Foreskin fibroblast (primary cell): ENCODE measurements at places on chromosomes 6 and 20.

DNA sequence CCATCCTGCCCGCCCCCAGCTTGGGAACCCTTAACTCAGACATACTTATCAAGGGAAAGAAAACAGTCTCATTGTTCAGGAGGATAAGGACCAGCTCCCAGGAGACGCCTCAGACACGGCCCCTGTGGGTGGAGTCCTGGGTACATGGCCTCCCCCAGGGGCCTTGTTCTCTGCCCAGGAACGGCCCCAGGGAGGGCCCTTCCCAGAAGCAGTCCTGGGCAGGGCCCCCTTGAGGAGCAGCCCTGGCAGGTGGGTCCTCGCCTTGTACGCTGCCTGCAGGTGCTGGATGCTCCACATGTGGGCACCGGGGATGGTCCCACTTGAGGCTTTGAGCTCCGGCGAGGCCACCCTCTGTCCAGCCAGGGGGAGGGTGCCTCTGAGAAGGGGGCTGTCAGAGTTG is 4.5 kb upstream of the GATA5 start:
- no peak for DNase-seq

DNA sequence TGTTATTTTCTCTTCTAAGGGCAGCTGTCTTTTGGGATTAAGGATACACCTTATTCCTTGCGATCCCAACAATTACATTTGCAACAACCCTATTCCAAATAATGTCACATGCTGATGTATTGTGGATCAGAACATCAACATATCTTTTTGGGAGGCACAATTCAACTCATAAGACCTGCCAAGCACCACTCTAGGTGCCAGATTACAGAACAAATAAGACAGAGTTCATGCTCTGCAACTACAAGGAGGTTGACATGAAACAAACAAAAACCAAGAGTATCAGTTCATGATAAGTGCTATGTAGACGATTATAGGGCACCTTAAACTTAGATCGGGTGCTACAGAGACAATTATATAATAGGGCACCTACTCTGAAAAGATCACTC is 203.2 kb upstream of the SGK1 start:
- no peak for DNase-seq

DNA sequence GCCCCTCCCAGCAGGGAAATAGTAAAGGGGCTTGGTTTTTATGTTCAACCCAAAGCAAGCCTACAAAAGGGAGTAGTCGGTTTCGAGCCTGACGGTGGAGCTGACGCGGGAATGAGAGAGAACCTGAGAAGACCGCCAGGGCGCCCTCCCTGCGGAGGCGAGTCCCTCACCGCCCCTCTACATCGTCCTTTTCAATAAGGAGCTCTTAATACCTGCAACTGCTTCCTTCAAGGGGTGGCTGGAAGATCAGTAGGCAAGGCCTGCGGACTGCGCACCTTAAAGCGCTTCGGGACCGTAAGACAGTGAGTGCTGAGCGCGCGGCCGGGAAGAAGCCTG is 709 bp upstream of the ZNF76 start:
- DNase-seq, result no peak

DNA sequence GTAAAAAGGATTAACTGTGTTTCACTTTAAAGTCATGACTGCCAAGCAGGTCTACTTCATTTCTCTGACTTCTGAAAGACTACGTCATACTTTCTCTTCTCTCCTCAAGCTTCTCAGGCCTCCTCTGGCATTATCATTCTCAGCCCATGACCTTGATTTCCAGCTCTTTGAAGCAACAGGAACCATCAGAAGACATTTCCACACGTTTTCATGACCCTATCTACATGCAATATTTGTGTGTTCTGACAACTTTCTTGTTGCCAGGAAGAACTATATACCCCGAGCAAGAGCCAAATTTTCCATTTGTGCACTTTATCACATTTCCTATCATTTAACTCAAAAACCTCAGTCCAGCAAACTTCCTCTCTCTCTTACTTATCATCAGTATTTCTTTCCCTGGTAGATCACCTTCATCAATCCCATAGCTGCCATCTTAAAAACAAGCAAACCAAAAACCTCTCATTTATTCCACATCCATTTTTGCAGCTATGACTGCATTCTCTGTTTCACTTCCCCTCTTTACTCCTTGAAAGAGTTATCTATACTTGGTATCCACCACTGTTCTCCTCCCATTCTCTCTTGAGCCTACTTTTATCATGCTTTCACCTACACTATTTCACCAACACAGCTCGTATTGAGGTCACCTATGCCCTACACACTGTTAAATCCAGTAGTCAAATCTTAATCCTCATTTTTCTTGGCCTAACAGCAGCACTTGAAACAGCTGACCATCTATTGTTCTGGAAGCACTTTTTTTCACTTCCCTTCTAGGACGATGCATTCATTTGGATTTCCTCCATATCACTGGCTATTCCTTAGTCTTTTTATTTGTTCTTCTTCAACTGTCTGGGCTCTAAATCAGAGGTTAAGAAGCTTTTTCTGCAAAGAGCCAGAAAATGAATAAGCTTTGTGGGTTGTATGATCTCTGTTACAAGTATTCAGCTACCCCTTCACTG is 47.1 kb downstream of the STX7 start:
- no peak for DNase-seq

- no peak for DNase-seq
Observed at GRCh38 chr6:34455831-34456230, 10.0 kb upstream of the PACSIN1 start.
